Breast epithelium (tissue), 4 donors: ENCODE measurements at places on chromosomes 11 and 22.

- DNase-seq, result no peak
Measured at GRCh38 chr11:2559527-2560311, 114.9 kb downstream of the KCNQ1 start.

- no peak for DNase-seq
Measured at GRCh38 chr11:2393941-2394817, 6.4 kb upstream of the TSSC4 start.

GRCh38 chr11:43072096-43072495 lies 239.7 kb upstream of the API5 start:
- DNase-seq, result no peak

- no peak for DNase-seq
Measured at GRCh38 chr11:43573233-43573632, 107.3 kb upstream of the HSD17B12 start.

- DNase-seq, result no peak
Measured at GRCh38 chr11:128757886-128758612, 64.2 kb downstream of the FLI1 start.

DNA sequence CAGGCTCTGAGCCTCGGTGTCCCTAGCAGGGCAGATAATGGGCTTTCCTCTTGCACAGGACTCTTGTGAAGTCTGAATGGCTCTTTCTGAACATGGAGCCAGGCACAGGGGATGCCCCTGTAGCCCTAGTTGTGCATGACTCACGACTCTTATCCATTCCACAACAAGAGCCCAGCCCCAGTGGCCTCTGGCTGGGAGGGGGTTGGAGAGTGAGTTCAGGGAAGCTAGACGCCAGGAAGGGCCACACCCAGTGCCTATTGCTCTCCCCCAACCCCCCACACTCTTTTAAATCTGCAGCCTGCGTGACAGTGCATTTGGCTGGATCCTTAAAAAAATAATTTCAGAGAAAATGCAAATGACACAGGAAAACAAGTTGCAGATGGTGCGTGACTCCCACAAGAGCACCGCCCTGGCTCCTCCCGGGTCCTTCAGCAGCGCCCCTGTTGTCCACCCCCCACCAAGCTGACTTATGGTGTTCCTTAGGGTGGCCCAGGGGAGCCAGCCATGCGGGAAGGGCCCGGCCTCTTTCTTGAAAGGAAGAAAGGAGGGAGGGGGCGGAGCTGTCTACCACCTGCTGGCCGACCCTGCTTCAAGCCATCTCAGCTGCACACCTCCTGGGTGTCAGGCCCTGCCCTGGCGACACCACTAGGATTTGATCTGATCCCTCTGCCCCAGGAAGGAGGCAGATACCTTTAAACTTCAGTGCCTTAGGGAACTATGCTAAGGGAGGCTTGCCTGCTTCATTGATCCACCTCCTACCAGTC lies 74.7 kb downstream of the MN1 start:
- DNase-seq, result no peak

DNA sequence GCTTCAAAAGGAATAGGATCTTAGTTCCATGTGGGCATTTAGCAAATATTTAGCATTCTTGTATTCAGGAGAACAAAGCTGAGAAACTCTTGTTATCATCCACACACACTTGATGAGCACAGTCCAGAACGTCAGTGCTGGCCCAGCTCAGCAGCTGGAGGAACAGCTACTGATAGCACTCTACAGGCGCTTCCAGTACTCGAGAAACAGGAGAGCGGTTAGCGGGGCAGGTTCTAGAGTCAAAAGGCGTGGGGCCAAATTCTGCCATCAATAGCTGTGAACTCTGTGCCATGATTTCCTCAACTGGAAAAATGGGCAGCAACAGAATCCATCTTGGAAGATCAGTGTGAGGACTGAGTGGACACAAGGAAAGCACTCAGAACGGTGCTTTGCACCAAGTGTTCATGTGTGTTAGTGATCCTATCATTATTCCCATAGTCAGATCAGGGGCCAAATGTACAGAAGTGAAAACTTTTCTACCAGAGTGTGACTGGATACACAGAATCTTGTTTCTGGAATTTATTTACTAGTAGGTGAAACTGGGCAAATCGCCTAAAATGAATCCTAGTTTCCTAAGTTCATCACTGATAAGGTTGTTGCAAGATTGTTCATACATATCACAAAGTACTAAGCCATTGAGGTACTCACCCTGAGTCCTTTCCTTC lies 3.2 kb downstream of the JOSD1 start:
- no peak for DNase-seq

DNA sequence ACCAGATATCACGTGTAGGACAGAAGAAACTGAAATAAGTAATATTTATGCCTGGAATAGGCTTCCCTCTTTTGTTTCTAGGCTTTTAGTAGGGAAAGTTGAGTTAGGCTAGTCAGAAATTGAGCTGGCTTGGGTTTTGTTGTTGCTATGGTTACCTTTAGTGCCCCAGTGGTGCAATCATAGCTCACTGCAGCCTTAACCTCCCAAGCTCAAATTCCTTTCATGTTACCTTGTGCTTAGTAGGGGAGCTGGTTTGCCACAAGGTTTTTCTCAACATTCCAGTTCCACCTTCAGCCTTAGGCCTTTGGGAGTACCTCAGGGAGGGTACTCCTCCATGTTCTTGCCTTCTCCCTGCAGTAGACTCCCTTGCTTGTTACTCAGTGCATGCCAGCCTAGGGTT lies 69.1 kb upstream of the SUSD2 start:
- DNase-seq, result no peak

DNA sequence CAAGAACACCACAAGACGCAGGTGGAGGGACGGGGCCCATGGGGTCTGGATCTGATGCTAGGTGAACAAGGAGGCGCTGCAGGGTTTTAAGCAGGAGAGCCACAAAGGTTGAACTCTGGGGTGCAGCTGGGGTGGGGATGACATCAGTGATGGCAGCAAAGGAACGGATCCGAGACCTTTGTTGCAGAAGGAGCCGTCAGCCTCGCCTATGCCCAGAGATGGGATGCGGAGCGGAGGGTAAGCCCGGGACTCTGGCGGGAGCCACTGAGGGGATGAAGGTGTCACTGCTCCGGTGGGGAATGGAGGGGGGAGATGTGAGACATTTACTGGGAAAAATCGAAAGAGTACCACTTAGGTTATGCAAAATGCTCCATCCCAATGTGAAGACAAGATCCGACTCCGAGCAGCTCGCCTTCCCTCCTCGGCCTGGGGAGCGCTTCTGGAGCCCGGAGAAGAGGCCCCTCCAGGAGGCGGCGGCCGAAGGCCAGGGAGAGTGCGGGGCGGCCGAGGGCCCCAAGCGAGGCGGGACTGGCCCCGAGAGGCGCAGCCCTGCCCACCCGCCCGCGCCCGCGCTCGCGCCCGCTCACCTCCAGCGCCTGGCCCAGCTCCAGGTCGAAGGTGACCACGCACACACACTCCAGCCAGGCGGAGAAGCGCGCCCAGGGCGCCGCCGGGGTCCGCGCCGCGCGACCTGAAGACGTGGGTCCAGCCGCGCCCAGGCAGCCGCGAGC lies 422 bp downstream of the DENND6B start:
- DNase-seq, result no peak

DNA sequence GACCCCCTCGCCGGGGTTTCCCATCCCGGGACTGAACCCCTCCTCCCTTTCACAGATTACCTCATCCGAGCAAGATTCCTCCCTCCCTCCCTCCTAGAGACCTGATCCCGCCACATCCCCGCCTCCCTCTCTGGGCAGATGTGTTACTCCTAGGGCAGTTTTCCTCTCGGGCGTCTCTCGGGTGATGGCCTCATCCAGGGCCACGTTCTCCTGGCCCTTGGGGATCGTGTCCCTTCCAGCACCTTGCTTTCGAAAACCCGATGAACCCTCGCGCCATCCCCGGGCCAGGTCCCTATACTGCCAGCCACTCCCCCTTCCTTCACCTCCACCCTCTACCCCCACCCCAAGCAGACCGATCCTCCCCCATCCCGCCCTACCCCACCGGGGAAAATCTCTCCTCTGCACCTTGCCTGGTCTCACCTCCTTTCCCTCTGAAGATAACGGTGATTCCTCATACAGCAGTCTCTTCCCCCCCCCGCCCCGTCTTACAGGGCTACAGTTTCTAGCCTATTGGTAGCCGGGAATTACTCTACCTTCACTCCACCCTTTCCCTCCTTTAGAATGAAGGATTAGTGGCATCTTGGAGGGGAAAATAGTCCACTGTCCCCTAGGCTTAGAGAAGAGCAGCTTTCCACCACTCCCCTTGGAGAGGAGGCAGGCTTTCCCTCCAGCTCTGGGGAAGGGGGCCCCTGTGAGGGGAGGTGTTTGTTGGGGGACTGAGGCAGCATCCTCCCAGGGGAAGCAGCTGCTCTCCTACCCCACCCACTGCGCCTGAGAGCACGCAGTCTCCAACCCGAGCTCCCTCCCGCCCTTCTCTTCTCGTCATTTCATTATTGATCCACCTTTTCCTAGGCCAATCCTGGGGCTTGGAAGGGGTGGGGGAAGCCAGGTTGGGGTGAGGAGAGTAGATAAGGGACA lies 1.2 kb downstream of the KMT2A start:
- DNase-seq, result peak; percentile 61

- no peak for DNase-seq
Measured at GRCh38 chr11:14308114-14308896, 50.7 kb downstream of the RRAS2 start.

DNA sequence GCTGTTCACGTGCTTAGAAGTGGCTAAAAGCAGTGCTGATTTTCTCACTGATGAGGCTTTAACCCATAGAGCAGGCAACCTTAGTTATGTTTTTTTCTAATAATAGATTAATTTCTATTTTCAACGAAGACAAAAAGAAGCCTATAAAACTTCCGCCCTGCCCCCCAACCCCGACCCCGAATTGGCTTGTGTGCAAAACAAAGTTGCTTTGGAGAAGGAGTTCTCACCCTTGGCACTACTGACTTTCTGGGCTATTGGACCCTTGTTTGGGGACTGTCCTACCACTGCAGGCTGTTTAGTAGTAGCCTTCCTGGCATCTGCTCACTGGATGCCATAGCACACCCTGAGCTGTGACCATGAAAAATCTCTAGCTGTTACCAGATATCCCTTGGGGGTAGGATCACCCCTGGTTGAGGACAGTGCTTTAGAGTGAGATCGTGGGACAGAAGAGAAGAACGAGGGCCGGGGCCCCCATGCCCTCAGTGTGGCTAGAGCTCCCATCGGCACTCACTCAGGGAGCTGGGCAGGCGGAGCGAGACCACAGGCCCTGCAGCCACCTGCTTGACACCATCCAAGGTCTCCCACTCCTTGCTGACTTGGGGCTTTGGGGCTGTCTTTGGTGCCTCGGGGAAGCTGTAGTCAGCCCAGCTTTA lies 16.9 kb downstream of the SLC37A2 start:
- no peak for DNase-seq

DNA sequence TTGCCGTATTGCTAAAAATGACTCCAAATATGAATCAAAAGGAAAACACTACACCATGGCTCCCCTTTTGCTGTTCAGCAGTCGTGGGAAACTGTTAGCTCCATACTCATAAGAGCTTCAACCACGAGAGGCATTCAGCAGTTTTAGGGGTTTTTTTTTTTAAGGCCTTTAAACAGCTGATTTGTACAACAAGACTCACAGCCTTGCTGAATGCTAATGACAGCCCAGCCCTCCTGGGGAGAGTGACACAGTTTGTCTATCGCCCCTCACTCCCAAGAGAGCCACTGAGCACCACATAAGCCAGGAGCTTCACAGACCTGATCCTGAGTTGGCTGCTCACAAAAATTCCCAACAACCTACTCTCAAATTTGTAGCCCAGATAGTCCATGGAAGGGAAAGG lies 32.4 kb downstream of the GALNT18 start:
- DNase-seq, result no peak

GRCh38 chr11:112634551-112634950 lies 326.7 kb upstream of the NCAM1 start:
- DNase-seq, result no peak

DNA sequence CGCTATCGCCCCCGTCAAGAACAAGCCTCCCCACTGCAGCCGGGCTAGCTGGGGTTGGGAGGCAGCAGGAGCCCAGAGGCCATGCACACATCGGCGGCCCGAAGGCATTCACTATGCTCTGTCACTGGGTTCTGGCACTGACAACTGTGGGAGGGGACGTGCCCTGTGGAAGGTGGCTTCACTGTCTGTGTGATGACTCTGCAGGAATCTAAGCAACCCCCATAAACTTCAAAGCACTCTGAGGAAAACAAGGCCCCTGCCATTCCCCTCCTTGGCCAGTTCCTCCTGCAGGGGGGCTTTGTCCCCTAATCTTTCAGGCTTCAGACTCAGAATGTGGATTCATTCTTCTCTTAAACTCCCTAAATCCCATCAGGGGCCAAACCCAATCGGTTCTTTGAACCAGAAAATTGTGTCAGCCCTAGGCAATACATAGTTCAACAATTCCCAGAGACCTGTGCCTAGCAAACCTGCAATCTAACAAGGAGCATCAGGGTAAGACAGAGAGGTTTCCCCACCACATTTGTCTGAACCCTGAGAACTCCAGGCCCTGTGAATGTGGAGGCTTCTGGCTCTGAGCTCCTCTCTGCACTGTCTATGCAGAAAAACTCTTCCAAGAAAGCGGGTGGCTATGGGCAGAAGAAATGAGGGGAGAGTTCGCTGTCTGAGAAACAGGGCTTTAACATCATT lies 1477.2 kb downstream of the TBC1D22A start:
- no peak for DNase-seq

GRCh38 chr11:101523193-101523592 lies 60.6 kb downstream of the TRPC6 start:
- DNase-seq, result no peak

- no peak for DNase-seq
Measured at GRCh38 chr11:64729851-64730382, 6.9 kb upstream of the NRXN2 start.
